SHP77 treated with DMSO at 0.1 percent for 48 hours (cell line): ENCODE measurements at places on chromosomes 1 and 21.

- no peak for DNase-seq
These were observed 200.6 kb downstream of the PRDM2 start for GRCh38 chr1:13900583-13900982.

DNA sequence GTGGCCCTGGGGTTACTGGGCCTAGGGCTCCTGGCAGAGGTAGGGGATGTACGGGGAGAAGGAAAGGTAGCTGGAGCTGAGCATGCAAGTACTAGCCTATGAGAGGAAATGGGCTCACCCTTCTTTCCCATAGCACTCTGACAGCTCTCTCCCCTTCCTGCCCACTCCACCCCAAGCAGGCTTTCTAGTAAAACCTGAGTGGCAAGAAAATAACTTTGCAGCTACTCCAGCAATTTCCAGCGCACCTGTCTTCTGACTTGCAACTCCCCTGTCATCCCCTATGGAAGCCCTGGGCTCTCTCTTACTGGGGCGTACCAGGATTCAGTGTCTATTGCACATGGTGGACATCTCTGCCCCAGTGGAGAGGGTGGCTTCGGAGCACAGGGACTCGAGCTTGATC is 6.7 kb upstream of the IVL start:
- DNase-seq, result no peak

GRCh38 chr1:205239078-205239477 is 11.3 kb downstream of the TMCC2 start:
- no peak for DNase-seq

- DNase-seq, result no peak
These were observed 7.6 kb downstream of the SESN2 start for GRCh38 chr1:28266920-28267322.

DNA sequence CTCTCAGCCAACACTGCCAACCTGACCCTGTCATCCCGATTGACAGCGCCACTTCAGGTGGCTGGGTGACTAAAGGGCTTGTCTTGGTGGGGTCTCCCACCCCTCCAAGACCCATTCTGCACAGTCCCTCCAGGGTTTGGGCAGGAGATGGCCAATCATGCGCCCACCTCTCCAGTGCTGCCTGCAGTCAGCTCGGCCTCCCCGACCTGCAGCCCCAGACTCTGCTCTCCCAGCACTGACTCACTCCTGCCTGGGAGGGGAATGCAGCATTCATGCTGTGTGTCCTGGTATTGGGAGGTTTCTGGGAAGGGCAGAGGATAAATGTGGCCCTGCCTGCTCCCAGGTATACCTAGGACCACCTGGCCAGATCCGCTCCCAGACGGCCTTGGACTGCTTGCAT is 9.7 kb downstream of the TMEM81 start:
- no peak for DNase-seq

DNA sequence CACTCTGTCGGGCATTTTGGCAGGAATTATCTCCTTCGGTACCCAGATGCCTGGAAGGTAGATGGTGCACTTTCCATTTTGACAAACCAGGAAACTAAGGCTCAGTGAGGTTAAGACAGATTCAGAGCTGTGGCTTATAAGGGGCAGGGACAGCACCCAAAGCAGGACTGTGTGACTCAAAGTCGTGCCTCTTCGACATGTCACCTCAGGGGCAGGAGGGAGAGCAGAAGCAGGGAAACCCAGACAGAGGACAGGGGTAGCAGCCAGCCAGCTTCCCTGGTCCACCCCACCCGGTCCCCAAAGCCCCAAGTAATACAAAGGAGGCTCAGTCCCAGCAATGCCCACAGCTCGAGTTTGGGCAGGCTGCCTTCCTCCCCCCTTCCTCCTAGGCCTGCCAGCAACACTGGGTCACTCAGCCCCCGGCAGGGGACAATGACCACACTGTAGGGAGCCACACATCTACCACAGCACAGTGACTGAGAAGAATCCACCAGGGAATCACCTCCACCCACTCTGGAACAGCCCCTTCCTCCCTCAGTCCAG is 2.5 kb downstream of the RHOC start:
- no peak for DNase-seq

DNA sequence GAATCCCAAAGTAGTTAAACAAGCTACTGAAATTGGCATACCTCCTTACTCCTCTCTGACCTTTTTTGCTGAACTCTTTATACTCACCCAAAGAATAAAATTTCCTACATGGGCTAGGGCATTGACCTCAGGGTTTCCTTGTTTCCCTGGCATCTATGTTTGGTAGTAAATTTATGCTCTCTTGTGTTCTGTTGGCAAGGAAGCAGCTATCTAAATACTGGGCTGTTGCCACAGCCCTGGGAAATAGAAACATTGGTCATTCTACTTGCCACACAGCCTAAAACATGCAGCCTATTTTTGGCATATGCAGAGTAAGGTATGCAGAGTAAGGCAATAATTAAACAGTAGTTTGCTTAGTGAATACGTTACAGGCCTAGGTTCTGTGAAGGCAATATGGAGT is 351.4 kb downstream of the HLX start:
- no peak for DNase-seq

DNA sequence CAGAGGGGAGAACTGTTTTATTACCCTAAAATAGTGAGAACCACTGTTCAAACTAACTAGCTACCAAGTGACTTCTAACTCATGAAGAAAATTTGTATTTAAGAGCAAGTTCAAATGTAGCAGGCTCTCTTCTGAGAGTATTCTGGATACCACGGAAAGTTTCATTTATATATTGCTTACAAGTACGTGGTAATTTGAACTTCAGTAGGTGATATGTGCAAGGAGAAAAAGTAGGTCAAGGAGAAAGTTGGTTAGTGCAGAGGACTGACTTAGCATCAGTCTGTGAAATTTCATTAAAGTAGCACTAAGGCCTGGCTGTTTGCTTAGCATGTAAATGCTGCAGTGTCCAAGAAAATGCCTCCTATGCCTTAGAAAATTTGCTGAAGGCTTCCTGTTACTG is 16.7 kb downstream of the SERPINC1 start:
- DNase-seq, result no peak

GRCh38 chr1:66933887-66934700 is 9.3 kb downstream of the MIER1 start:
- DNase-seq, result no peak

- peak; percentile 72 for DNase-seq
These were observed at the start of gene TRIM45 for GRCh38 chr1:117121589-117122329. Gene TRIM45 (minus strand): TSS chr1:117121749. CDS start chr1:117121201, 548 bp downstream.

- DNase-seq, result no peak
These were observed 28.4 kb downstream of the VPS13D start for GRCh38 chr1:12258272-12258671.

- no peak for DNase-seq
These were observed 95.3 kb downstream of the FOXD2 start for GRCh38 chr1:47532921-47533792.

- no peak for DNase-seq
These were observed 987.9 kb downstream of the ADGRL2 start for GRCh38 chr1:82788660-82789059.

- no peak for DNase-seq
These were observed 1245.1 kb upstream of the ADGRL4 start for GRCh38 chr1:80251591-80251990.
